ENCODE measurements at places on chromosomes 1 and 21. TPM values are rescaled to one million over a fixed set of nuclear protein-coding genes. Genes with fewer than 3 reads are reported as not detected.

GRCh38 chr1:33228935-33229487, 27.3 kb upstream of the ZNF362 start:
- peak; percentile 85 for DNase-seq

GRCh38 chr1:157124855-157125254, 13.3 kb downstream of the ETV3 start:
- DNase-seq = no peak

GRCh38 chr1:216542263-216542662, 119.0 kb upstream of the USH2A start:
- no peak for DNase-seq

DNA sequence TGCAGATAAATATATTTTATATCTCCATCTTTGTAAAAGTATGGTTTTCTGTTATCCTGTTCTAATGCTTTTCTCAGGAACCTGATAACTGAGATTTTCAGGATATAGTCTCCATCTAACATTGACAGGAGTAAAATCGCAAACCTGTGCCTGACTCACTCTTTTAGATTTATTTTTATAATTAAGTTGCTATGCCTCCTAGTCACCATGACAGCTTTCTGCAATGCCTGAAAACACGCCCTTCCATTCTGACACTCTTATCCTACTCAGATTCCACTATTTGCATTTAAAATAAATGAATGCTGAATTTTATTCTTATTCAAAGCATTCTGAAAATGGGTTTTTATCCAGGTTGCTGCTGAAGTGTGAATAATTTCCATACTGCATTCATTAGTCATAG, 62.8 kb downstream of the RGS21 start:
- no peak for DNase-seq

DNA sequence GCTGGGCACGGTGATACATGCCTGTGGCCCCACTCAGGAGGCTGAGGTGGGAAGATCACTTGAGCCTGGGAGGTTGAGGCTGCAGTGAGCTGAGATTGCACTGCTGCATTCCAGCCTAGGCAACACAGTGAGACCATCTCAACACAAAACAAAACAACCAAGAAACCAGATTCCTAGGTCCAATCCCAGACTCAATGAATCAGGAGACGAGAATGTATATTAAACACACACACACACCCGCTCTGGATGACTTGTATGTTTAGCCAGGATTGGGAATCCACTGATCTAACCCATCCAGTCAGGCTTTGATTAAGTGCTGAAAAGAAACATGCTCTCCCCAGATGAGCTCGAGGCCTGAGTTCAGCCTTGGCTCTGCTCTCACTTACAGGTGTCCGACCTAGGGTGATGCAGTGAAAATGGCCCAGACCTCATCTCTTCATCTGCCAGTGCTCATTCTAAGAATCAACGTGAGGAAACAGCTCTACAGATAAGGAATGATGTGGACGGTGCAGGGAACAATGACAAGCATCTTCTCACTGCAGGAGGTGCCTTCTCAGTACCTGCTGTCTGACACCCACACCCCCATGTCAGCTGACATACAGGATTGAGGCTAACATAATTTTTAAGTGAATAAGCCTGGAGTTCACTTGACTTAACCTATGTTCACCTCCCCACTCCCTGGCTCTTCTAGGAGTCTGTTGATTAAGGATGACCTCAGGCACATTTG, 15.3 kb upstream of the SRSF4 start:
- no peak for DNase-seq

The CD247 gene
- total RNA-seq = 0.41 TPM

The TNNT2 gene
- 98.3 TPM for total RNA-seq

Measured in tongue (tissue), 3 donors.